Cortex of kidney (tissue), 1 donor: ENCODE measurements at places on chromosomes 2 and 18.

- no peak for DNase-seq
Measured at GRCh38 chr18:64714086-64714485, 565.2 kb upstream of the LINC00305 start.

DNA sequence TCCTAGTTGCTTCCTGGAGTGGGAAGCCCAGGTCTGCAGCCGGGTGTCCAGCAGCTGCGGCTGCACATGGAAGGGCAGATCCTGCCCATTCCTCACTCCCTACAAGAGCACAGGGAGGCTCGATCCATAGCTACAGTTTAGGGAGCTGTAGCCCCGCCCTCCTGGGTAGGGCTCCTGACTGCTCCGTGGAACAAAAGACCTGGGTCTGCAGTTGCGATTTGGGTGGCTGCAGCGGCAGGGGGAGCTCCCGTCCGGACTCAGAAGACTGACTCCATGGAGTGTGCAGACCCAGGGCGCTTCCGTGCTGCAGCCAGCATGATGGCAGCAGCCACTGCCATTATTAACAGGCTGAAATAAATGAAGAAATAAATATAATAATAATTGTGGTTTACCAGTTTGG lies 157.3 kb downstream of the CTNNA2 start:
- DNase-seq: no peak

DNA sequence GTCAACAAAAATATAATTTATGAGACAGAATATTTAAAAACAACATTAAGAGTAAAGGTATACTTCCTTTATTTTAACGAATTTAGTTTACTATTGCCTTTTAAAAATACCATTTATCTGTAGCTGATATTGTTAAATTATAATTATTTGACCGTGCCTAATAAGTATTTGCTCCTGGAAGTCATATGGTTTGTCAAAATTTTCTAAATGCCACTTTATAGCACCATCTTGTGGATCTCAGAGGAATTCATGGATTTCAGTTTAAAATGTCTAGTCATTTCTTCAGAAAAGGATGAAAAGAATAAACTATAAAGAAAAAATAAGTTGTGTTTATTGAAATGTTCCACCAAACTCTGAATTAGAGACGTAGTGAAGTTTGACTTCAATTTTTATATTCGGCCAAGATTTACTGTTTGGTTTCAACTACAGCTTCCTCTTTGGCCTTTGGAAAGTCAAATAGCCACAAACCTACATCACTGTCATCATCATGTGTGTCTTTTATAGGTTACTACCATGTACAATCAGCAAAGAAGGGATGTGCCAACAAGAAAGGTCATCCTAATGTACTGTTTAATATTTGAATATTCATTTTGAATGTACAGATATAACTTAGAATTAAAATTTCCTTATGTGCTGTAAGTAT lies 10.3 kb upstream of the FTCDNL1 start:
- DNase-seq: no peak

- no peak for DNase-seq
Measured at GRCh38 chr18:58046794-58047555, 2.9 kb downstream of the NEDD4L start.

- DNase-seq: no peak
Measured at GRCh38 chr2:42099438-42100173, 51.8 kb downstream of the PKDCC start.

GRCh38 chr2:6446938-6447608 lies 418.6 kb downstream of the CMPK2 start:
- DNase-seq: no peak

DNA sequence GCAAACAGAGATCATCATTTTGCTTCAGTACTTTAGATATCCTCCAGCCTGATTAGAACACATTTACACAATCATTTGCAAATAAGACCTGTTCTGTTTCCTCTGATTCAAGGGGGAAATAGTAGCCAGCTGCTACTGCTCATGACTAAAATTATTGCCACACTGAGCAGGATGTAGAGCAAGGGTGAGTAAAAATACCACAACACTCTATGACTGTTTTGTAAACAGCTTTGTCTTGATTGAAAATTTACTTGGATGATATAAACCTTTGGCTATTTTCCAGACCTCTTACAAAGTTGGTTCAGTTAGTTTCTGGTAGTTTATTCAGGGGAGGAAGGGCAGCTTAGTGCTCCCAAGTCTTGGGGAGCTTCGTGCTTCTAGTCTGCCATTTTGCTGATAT lies 286.4 kb upstream of the CNTNAP5 start:
- no peak for DNase-seq

- no peak for DNase-seq
Measured at GRCh38 chr2:29950481-29950880, 29.1 kb upstream of the ALK start.

DNA sequence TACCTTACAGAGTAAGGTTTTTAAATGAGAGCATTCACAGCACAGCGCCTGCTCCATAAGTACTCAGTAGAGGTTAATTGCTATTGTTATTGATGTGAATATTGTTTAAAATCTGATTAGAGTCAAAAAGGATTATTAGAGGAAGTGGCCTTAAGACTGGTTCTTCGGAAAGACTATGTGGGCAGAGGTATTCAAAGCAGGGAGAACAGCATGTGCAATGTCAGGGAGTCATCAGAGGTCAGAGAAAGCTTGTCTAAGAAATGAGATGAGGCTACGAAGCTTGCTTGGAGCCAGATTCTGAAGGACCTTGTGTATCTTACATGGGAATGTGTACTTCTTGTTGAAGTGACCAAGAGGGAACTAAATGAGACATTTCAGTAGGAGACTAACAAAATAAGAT lies 49.8 kb downstream of the PMS1 start:
- no peak for DNase-seq

- DNase-seq: no peak
Measured at GRCh38 chr2:3454802-3455201, 64.5 kb downstream of the ADI1 start.

GRCh38 chr18:13176847-13177246 lies 41.7 kb upstream of the LDLRAD4 start:
- DNase-seq: no peak

GRCh38 chr2:219292616-219293015 lies 13.4 kb downstream of the DNAJB2 start:
- DNase-seq: no peak

DNA sequence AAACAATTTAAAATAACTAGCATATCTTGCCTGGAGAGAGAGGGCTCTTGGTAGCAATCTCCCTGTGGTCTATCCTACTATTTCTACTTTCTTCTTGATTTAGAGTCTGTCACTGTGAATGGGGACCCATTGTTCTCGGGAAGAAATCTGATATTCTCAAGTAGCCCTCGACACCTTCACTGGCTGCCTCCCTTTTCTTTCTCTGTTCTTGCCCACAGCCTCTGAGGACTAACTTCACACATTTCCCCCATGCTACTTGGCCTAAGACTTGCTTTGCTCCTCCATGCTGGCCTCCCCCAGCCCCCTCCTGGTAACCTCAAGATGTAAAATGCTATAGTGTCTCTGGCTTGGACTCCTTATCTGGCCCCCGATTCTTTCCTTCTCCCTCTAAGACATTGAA lies 58.8 kb upstream of the NT5C1B start:
- no peak for DNase-seq

DNA sequence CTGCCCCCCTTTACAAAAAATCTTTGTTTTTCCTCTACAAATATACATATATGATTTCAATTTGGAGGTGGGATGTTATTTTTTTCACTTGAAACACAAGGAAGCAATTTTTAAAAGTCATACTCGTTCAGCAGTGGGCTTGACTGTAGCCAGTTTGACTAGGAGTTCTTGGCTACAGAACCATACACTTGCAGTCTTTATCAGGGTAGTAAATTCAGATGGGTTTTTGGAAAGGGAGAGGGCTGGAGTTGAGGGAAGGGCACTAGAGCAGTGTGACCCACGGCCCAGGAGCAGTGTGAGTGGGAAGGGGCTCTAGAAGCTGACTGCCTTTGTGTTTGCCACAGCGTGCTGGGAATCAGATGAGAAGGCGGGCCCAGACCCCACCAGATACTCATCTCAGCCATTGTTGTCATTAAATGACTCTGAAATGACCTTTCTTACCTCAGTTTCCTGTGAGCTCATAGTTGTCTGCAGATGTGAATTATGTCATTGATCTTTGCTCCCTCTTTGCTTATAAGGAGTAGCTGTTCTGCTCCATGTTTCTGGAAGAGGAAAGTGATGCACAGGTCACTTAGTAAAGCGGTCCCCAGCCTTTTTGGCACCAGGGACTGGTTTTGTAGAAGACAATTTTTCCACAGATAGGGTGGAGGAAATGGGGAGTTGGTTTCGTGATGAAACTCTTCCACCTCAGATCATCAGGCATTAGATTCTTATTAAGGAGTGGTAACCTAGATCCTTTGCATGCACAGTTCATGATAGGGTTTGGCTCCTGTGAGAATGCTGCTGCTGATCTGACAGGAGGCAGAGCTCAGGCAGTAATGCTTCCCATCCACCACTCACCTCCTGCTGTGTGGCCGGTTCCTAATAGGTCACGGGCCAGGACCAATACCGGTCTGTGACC lies 116.8 kb downstream of the SPTBN1 start:
- no peak for DNase-seq

DNA sequence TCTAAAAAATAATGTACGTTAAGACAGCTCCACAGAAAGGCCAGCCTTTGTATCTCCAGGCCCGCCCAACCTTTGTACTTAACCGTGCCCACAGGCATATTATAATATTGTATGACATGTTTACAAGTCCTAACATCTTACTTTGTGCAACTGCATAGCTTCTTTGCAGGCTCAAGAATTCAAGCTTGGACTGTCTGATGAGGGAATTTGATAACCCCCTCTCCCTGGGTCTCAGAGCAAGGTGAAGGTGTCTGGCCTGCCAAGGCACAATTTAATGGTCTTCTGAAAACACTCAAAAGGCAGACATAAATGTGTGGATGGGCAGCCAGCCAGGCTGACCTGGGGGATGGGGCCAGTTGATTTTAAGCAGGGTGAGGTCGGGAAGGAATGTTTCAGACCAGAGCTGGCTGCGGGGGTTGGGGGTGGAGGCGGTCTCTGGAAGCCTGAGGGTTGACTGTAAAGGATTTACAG lies 732.7 kb upstream of the FANCL start:
- DNase-seq: no peak

DNA sequence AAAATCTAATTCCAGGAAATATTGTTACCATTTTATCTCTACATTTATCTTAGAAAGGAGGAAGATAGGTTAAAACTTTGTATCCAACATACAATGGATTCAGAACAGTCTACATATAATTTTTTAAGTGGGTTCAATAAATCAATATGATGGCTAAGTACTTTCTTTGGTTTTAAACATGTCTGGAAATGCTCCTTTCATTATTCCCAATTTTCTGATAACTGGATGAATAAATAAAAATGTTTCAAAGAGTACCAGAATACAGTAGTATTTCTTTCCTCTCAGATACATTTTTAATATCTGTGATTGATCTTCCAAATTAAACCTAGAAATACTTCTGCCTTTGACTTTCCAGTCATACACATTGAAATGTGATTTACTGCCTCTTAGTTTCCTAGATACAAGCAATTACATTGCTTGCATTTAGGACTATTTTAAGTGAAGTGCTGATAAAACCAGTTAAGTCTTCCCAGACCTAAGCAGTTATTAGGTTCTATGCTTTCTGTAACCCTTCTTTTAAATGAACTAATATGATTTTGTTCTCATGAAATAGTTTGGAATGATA lies 283.5 kb downstream of the CCDC178 start:
- no peak for DNase-seq

DNA sequence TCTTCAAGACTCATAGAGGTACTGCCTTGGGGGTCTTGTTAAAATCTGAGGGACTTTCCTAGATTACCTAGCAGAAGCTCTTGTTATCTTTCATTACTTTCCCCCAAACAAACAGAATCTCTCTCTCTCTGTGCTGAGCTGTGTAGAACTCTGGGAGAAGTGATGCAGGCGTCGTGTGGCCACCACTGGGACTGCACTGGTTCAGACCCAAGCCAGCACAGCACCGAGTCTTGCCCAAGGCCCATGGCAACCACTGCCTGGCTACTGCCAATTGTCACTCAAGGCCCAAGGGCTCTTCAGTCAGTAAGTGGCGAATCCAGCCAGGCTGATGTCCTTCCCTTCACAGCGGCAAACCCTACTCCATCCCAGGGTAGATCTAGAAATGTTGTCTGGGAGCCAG lies 28.6 kb downstream of the PPP1R1C start:
- no peak for DNase-seq

DNA sequence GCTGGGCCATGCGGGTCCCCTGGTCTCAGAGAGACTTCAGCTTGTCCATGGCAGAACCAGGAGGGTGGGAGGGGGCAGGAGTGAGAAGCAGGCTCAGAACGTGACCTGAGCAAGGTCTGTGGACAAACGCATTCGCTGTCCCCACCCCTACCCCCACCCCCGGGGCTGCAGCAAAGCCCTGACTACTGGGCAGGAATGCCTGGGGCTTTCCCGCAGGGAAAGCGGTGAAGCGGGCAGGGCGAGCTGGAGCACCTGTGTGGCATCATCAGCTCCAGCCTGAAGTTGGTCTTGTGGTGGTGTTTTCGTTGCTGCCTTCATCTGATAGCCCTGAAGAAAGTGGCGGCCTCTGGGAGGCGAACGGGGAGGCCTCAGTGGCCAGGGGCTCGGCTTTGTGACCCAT lies 26.1 kb upstream of the ALKAL2 start:
- DNase-seq: no peak

DNA sequence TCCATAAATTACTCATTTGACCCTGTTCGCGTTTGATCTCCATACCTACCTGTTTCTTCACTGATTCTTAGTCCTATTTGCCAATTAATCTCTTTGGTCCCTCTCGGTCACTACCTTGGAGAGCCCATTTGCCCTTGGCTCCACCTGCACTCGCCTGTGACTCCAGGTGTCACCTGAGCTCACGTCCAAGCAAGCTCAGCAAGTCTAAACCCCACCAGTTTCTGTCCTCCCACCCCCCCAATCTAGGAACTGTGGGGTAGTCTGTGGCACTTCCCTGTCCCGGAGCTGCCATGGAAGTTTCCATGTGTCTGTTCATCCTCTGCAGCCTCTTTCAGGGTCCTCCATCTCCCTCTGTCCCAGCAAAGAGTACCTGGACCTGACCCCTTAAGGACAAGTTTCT lies 68.1 kb upstream of the BCL2L11 start:
- no peak for DNase-seq

GRCh38 chr18:26813043-26813442 lies 52.5 kb downstream of the AQP4 start:
- DNase-seq: no peak

GRCh38 chr2:219731173-219731572 lies 103.7 kb downstream of the SLC4A3 start:
- DNase-seq: no peak

DNA sequence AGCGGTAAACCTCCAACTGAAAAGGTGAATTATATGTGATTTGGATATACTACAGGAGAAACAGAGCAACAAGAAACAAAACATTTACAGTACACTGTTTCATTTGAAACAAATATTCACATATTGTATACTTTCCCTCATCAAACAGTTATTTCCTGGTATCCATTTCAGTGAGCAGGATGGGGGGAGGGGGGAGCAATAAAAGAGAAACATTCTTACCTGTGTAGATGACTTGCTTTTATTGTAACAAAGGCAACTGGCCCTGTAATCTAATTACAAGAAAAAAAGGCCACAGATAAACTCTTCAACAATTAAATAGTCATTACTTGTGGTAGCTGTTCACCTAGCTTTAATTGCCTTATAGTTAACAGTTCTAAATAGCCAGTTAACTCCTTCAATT lies 3.9 kb upstream of the PPP1CB start:
- no peak for DNase-seq

- no peak for DNase-seq
Measured at GRCh38 chr2:2889646-2890045, 488.0 kb downstream of the EIPR1 start.

GRCh38 chr2:140895378-140895777 lies 1235.4 kb downstream of the LRP1B start:
- DNase-seq: no peak
